Epithelial cell of esophagus (primary cell): ENCODE measurements at places on chromosomes 7 and 10.

GRCh38 chr10:14889318-14889717 is 10.7 kb downstream of the SUV39H2 start:
- peak; percentile 23 for DNase-seq

GRCh38 chr7:54596747-54597146 is 54.6 kb downstream of the VSTM2A start:
- no peak for DNase-seq

GRCh38 chr7:157664034-157664433 is 327.2 kb downstream of the DNAJB6 start:
- no peak for DNase-seq

DNA sequence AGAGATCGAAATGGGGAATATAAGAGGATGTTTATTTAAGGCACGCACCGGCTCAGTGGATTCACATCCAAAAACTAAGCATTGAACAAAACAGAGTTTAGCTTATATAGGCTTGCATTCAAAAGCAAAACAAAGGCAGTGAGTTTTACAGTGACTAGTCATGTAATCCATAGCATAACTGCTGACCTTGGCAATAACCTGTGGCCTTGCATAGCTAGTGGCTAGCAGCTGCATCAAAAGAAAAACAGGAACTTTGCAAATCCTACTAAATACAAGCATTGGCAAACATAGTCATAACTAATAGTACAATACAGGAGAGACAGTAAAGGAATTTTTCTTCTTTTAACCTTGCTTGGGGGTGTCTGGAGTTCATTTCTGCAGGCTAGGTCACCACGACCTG is 9.7 kb upstream of the ZNF485 start:
- no peak for DNase-seq

DNA sequence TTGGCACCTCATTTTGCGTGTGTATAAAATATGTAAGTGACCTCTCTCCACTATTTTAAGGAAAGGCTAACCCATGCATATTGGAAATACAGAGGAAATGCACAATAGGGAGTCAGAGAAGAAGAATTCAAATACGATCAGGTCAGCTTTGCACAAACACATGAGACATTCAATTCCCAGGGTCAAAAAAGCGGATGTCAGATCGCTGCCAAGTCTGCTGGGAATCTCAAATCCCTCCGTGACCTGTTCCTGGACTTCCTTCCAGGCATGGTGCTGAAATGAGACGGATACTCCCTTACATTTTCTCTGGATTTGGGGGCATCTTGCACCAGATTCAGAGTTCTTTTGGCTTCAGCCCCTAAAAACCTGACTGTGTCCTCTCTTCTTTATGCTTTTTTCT is 91.9 kb upstream of the PRKCQ start:
- no peak for DNase-seq

- no peak for DNase-seq
Observed at GRCh38 chr7:51229106-51229537, 87.5 kb downstream of the COBL start.

DNA sequence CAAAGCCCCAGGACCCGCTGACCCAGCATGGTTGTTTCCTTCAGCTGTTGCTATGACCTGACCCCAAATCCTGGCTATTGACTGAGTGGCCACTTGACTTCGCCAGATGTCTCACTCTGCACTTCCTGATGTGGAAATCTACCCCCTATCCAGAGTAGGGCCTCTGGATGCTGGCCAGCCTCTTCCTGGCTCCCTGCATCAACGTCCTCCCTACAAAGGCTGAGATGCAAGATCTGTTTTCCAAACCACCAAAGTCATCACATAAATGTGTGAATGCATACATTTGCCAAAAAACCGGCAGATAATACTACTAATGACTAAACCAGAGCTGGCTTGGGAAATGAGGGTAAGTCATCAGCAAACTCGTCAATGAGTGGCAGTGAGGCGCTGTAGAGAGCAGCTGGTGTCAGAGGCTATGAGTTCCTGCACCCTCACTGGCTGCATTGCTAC is 70.4 kb downstream of the PYROXD2 start:
- DNase-seq, result no peak

- no peak for DNase-seq
Observed at GRCh38 chr7:84399661-84400060, 205.1 kb upstream of the SEMA3A start.

- DNase-seq, result no peak
Observed at GRCh38 chr7:16223963-16224707, 197.2 kb downstream of the CRPPA start.

GRCh38 chr10:131663351-131663750 is 237.5 kb upstream of the PPP2R2D start:
- no peak for DNase-seq

- no peak for DNase-seq
Observed at GRCh38 chr10:98778277-98778759, 331.6 kb upstream of the HPS1 start.

GRCh38 chr7:1074593-1075431 is 13.1 kb upstream of the GPER1 start:
- DNase-seq, result no peak

- DNase-seq, result no peak
Observed at GRCh38 chr10:132701099-132701845, 84.7 kb downstream of the NKX6-2 start.
